ENCODE measurements at places on chromosomes 3 and 15.

- DNase-seq: peak; percentile 42
Observed at GRCh38 chr3:121574449-121574848, 6.7 kb downstream of the ARGFX start.

- DNase-seq: peak; percentile 87
Observed at GRCh38 chr15:34837246-34838016, 42.1 kb upstream of the ACTC1 start.

DNA sequence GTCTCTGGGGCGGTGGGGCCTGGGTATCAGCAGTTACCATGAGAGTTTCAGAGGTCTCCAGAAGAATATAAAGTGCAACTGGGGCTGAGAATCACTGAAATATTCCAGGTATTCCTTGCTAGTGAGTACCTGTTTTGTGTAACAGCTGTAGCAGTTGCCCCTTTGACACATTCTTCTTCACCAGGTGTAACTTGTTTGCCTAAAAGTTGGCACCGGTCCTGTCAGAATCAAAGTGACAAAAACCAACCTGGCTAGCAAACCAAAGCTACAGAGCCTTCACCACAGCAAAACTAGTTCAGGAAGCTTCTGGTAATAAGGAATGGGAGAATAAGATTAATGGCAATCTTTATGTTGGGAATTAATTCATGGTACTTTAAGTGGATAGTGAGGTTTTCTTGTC lies 296.0 kb downstream of the NAALADL2 start:
- DNase-seq: no peak

GRCh38 chr3:17747890-17748247 lies 5.4 kb upstream of the TBC1D5 start:
- DNase-seq: no peak

GRCh38 chr3:133833267-133833666 lies 27.7 kb downstream of the SRPRB start:
- DNase-seq: no peak

DNA sequence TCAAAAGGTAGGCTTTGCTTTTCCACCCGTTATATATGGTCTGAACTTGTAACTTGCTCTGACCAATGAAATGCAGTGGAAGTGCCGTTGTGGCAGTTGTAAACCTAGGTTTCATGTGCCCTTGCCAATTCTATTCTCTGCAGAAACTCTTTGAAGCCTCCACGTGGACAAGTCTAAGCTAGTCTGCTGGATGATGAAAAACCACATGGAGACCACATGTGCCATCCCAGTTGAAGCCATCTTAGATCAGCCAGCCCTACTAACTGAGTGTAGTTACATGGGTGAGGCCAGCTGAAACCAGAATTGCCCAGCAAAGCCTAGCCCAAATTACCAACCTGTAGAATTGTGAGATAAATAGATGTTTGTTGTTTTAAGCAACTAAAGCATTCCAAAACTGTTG lies 183.7 kb upstream of the KCNH8 start:
- no peak for DNase-seq

GRCh38 chr3:69764121-69764741 lies 25.0 kb downstream of the MITF start:
- no peak for DNase-seq

GRCh38 chr15:43440721-43441281 lies 52.2 kb downstream of the TP53BP1 start:
- DNase-seq: peak; percentile 95

DNA sequence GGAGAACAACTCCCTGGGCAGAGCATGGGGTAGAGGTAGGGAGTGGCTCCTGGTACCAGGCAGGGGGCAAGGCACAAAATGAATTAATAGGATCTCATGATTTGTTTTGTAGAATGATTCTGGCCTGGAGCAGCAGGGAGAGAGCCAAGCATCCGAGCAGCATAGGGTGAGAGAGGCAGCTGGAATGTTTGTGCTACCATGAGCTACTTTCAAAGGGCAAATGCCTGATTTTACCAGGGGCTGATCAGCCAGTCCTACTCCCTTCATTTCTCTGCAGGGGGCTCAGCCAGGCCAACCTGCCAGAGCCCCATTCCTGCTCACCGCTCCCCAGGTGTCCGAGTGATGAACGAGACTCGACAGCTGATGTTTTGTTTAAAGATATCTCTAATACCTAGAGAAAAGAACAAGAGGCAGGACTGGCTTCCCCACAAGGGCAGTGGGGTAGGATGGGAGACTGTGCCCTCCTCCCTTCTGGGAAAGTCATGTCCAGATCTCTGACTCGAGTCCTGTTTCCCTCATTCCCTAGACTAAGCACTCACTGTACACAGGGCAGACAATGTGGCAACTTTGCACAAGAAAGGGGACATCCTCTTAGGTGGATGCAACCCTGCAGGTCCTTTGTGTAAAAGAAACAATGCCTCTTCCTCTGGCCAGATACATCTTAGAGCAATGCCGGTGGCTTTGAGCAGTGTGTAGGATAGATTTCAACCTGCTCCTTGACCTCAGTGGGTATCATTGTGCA lies 12.9 kb downstream of the DUOX2 start:
- no peak for DNase-seq

GRCh38 chr15:90412356-90413194 lies 24.5 kb downstream of the IQGAP1 start:
- peak; percentile 97 for DNase-seq

- no peak for DNase-seq
Observed at GRCh38 chr15:90580099-90580498, 50.4 kb downstream of the CRTC3 start.

GRCh38 chr15:57591822-57592367 lies at the start of gene MYZAP:
Gene MYZAP (plus strand): TSS chr15:57591904. CDS start chr15:57592035, 131 bp downstream.
- DNase-seq: no peak

DNA sequence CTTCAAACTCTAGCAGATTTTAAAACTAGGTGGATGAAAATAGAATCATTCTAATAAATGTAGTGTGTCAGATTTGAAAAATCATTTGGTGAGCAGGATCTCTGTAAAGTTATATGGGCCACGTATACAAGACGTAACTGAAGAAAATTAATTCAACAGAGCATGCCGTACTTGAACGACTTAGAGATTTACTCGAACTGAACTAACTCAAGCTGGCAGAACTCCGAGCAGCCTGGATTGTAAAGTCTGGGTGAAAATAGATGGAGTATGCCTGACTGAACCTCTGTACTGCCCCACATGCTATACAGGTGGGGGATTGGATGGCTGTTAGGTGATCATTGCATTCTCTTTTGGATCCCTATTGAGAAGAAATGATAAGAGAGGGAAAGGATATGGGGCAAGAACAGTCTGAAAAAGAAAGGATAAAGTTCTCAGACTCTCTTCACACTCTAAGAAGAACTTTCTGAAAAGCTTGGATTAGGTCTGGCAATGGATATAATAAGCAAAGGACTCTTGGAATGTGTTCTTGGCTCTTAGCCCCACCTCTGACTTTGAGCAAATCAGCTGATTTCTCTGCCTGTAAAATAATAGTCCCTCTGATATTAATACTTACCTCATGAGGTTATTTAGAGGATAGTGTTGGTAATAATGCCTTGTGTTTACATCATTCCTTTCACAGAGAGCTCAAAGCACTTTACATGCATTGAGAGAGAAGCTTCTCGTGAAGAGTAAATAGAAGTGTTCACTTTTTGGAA lies 147.5 kb downstream of the FILIP1L start:
- no peak for DNase-seq

DNA sequence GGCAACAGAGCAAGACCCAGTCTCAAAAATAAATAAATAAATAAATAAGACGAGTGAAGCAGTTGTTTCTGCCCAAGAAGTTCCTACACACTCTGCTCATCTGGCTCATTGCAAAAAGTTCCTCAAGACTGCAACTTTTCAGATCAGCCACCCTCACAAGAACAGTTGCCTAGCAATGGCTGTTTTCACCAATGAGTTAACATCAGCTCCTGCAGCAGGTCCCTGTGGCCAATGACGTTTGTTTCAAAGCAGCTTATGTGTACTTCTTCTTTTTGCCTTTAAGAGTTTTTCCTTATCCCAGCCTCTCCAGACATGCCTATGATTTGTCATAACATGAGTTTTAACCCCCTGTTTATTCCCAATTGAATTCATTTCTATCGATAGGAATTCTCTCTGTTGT lies 118.4 kb upstream of the SPRED1 start:
- DNase-seq: no peak

- peak; percentile 44 for DNase-seq
Observed at GRCh38 chr15:90154861-90155626, 46.1 kb upstream of the SEMA4B start.

DNA sequence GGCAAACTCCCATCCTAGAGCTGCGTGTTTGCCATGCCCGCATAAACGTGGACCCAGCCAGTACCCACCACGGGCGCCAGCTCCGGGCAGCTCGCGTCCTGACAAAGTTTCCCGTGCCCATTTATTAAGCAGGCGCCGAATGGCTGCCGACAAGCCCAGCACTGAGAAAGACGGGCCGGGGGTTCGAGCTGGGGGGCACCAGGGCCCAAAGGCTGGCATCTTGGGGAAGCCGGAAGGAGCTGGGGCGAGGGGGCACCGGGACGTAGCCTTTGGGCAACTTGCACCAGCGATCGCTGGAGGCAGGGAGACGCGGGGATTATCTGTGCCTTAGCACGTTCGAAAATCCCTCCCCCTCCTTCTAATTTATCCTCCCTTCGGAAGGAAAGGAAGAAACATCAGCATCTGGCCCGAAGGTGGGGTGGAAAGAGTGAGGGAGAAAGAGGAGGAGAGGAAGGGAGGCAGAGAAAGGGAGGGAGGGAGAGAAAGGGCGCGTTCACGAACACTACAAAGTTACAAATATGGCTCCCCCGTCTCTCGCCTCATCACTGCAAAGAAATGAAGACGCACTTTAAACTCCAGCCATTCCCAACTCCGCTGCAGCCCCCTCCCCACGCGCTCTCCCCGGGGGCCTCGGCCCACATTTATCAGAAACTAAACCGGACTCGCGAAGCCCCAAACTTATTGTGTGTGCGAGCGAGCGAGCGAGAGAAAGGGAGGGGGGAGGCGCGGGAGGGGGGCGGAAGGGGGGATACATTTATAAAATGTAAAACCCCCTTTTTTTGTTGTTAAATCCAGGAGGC lies 1.0 kb downstream of the ANP32A start:
- DNase-seq: peak; percentile 61

- DNase-seq: peak; percentile 41
Observed at GRCh38 chr3:140091143-140091542, 156.2 kb downstream of the CLSTN2 start.

DNA sequence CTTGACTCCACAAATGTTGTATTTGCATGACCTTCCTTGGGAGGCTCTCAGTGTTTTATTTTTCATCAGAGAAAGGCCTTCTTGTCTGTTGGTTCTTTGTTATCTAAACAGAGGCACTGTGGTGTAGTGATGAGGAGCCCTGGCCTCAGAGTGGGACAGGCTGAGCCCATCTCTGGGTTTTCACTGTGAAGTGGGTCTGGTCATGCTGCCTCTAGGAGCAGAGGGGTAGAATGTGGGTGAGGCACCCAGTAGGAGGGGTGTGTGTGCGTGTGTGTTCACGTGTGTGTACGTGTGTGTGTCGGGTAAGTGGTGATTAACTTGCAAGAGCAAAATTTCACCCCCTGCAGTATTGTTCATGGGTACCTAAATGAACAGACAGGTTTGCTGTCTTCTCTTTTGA lies 14.4 kb downstream of the KLF13 start:
- DNase-seq: no peak

- DNase-seq: peak; percentile 33
Observed at GRCh38 chr15:68578175-68578979, 416 bp upstream of the CORO2B start.

GRCh38 chr15:94844538-94845389 lies 613.4 kb downstream of the MCTP2 start:
- no peak for DNase-seq

DNA sequence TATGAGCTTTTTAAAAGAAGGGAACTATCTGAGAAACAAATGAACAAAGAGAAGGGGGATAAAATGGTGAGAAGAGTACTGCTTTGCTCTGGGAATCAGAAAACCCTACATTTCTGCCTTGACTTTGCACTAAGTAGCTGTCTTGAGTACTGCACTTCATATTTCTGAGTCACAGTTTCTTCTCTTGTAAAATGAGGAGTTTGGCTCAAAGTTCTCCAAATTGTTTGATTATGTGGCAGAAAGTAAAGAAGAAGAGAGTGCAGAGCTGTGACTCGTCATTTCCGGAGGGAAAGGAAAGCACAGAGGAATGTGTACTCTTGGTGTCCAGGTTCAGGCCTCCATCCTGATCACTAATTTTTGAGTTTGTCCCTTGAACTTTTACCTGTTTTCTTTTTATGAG lies 54.7 kb downstream of the TP63 start:
- peak; percentile 70 for DNase-seq

GRCh38 chr3:1616744-1617143 lies 481.9 kb upstream of the CNTN4 start:
- DNase-seq: no peak

DNA sequence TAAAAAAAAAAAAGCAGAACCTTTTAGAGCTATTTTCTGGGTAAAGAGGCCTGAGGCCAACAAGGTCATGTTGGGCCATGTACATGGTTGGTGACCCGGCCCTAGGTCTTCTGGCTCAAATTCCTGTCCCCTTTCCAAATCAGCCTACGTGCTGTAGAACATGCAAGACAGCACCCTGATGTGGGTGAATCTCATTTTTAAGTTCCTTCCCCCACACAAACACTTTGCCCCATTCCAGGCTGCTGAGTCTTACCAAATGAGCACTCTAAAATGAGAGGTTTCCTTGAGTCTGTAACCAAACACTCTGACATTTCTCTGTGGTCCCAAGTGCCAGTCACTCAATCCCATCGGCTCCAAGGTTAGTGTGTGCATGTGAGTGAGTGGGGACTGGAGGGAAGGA lies 9.4 kb downstream of the BCL6 start:
- no peak for DNase-seq

DNA sequence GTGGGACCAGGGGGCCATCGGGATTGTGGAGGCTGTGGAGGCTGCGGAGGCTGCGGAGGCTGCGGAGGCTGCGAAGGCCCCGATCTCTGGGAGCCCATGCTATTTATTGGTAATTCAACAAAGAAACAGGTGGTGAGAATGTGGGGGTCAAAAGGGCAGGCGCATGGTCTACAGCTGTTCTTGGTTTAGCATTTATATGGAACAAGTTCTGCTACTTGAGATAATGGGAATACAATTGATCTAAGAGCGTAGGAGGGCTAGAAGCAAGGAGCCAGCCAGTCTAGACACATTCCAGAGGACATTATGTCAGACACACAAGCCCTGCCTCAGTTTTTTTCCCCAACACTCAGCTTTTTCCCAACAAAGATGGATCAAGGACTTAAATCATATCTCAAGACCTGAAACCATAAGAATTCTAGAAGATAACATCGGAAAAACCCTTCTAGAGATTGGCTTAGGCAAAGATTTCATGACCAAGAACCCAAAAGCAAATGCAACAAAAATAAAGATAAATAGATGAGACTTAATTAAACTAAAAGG lies 20.1 kb downstream of the C3orf80 start:
- DNase-seq: no peak
